ENCODE measurements at places on chromosomes 11 and 22.
A peak's percentile ranks its signal among the peaks of the same experiment; 100 is the strongest.

GRCh38 chr11:61509043-61510029 lies 787 bp downstream of the LRRC10B start:
- peak; percentile 89 for DNase-seq

GRCh38 chr11:95132956-95133355 lies 43.3 kb downstream of the ENDOD1 start:
- DNase-seq: no peak

GRCh38 chr11:66417000-66417399 lies 3.8 kb upstream of the NPAS4 start:
- DNase-seq: no peak

DNA sequence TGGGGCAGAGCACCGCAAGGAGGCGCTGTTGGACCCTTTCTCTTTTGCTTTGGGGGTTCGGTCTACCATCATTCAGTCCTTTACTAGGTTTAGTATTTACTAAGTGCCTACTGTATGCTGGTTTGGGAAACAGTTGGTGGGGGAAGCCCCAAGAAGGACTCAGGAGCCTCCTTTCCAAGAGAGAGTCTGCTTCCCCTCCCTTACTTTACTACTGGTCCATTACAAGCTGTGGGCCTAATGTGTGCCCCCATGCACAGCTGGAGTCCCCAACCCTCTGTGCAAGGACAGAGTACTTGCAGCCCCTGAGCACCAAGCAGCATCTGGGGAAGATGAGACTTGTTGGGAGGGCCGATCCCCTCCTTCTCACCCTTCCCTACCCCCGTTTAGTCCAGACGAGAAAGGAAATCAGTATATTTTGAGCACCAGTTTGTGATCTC lies 876 bp upstream of the UBE2L6 start:
- no peak for DNase-seq

- DNase-seq: no peak
Measured at GRCh38 chr22:20430720-20431510, 6.7 kb downstream of the SCARF2 start.

DNA sequence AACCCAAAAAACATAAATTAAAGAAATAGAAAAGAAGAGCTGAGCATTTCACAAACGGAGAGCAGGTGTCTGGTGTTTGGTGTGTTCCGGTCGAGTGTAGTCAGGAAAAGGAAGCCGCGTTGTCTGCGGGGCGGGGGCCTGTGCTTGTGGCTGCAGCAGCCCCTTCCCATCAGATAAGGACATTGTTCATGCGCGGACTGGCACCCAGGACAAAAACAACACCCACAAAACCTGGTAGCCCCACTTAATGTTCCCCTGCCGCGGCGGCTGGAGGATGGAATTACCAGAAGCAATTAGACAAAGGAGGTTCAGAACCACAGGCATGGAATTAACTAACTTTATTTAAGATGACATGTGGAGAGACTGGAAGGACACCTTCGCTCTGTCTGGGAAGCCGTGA lies 29.9 kb downstream of the KRTAP5-5 start:
- DNase-seq: no peak

GRCh38 chr11:117520201-117520600 lies 192.5 kb downstream of the CEP164 start:
- no peak for DNase-seq

DNA sequence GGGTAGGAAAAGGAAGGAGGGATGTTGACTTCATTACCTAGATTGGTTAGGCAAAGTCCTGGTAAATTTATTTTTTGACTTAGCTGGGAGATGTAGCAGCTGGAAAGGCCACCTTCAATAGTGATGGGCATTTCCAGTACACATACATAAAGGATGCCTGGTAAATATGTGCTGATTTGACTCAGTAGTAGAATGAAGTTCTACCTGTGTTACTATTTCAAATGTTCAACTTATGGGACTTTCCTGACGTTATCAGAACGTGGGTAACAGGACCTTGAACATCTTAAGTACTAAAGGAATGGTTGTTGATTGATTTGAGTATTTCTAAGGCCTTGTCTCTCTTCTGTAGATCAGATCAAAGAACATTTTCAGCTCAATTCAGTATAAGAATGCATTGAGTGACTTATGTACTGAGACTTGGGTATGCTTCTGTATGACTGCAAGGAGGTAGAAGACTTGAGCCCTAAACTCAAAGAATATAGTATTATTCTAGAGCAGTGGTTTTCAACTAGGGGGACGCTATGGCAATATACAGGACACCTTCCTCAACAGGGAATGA lies 27.1 kb downstream of the RNF121 start:
- DNase-seq: no peak

- no peak for DNase-seq
Measured at GRCh38 chr22:21700822-21701221, 34.8 kb downstream of the YPEL1 start.

- DNase-seq: no peak
Measured at GRCh38 chr11:82041764-82042163, 691.9 kb downstream of the FAM181B start.

DNA sequence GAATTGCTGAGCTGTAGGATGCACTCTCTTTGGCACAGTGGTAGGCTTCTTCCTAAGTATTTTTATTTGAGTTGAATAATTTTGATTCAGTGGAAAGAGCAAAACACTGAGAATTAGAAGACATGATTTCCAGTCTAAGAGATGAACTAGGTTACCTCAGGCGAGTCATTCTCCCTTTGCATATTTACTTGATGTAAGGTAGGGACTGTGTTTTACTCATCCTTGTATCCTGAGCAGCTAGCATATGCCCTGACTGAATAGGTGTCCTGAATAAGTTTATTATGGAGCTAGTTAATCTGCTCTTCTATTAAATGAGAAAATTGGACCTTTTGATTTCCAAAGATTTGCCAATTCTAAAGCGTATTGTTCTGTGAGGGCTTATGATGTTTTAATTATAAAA lies 50.7 kb downstream of the STIM1 start:
- DNase-seq: no peak

GRCh38 chr11:65150509-65151299 lies 16.4 kb upstream of the SYVN1 start:
- DNase-seq: peak; percentile 83

DNA sequence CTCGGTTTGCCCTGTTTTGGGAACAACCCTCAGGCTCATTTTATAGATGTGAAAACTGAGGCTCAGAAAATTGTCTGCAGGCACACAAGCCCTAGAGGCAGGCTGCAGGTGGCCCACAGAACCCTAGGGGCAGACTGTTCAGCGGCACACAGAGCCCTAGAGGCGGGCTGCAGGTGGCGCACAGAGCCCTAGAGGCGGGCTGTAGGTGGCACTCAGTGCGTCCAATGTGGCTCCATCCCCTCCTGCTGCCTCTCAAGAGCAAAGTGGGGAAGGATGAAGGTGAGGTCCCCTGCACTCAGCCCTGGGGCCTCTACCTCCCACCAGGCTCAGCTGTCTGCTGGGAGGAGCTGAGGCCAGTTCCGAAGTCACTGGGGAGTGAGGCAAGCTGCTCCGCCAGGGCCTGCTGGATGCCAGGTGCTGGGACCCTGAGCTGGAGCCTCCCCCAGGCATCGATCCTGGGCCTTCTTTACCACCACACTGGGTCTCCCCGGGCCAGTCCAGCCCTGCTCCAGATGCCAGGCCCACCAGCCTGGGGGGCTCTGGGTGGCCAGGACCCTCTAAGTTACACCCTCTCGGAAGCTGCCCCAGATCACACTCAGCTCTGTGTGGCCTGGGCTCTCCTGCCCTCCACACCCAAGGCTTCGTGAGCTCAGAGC lies 2.3 kb downstream of the ACY3 start:
- no peak for DNase-seq

- peak; percentile 34 for DNase-seq
Measured at GRCh38 chr11:96014217-96014616, 90.3 kb upstream of the MTMR2 start.

GRCh38 chr11:65376138-65376713 lies 6.2 kb downstream of the SLC25A45 start:
- DNase-seq: no peak

GRCh38 chr22:35085621-35086020 lies 19.7 kb downstream of the ISX start:
- no peak for DNase-seq

GRCh38 chr11:110297076-110297725 lies 787 bp upstream of the RDX start:
- no peak for DNase-seq

DNA sequence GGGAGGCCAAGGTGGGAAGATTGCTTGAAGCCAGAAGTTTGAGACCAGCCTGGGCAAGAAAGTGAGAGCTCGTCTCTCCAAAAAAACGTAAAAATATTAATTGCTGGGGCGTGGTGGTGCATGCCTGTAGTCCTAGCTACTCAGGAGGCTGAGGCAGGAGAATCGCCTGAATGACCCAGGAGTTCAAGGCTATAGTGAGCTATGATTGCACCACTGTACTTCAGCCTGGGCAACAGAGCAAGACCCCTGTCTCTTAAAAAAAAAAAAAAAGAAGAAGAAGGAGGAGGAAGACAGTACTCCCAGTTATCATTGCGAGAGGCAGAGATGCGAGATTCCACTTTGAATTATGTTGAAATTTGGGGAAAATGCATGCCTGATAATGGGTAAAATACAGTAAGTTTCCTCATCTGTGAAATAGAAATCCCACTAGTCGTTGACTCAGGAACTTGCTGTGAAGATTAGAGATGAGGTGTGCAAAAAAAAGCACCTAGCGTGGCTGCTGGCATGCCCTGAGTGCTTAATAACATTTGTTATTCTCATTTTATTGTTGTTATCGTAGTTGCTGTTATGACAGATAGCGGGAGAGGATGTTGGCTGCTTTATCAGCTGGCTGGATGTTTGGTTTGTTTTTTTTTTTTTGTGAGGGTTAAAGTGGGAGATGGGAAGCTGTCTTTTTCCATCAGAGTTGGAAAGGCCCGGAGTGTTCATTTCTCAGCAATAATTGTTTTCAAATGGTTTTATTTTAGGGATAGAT lies 33.4 kb downstream of the BCR start:
- no peak for DNase-seq

GRCh38 chr11:44634401-44635281 lies 69.2 kb downstream of the CD82 start:
- peak; percentile 30 for DNase-seq

- DNase-seq: no peak
Measured at GRCh38 chr11:83087035-83087434, 15.3 kb upstream of the RAB30 start.

GRCh38 chr11:121249039-121249663 lies 43.4 kb upstream of the SC5D start:
- peak; percentile 42 for DNase-seq

DNA sequence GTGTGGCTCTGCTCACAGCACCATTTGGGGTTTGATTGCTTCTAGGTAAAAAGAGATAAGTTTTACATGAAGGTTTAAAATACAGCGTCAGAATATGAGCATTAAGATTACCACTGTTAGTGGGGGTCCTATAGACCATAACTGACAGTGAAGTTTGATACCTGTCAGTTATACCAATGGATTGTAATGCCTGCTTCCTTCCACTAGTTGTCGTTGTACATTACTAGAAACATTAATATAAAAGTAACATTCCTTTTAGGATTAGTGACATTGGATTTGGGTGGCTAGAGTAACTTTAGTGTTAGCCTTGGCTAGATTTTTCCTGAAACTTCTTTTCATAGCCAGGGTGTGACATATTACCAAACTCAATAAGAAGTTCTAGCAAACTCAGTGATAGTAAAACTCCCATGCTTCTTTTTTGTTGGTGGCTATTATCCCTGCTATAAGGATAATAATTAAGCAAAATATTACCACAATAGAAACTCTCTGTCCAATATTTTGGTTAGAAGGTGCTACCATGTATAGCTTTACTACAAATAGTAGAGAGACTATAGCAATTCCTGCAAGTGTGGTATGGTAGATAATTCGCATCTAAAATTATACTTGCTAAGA lies 57.1 kb downstream of the FAM181B start:
- no peak for DNase-seq

GRCh38 chr22:43381693-43382092 lies 30.1 kb upstream of the MPPED1 start:
- no peak for DNase-seq

DNA sequence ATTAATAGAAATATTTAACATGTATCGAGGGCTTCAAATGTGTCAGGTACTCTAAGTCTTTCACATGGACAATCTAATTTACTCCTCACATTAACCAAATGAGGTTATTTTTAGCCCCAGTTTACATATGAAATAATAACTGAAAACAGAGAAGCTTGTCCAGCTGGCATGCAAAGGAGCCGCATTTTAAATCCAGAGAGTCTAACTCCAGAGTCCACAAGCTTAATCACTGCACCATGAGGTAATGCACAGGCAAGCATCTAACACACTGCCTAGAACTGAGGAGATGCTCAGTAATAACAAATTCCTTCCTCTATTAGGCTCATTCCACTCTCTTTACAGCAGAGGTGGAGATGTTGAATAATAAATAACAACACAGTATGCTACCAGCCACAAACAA lies 165.7 kb upstream of the GUCY1A2 start:
- DNase-seq: no peak

DNA sequence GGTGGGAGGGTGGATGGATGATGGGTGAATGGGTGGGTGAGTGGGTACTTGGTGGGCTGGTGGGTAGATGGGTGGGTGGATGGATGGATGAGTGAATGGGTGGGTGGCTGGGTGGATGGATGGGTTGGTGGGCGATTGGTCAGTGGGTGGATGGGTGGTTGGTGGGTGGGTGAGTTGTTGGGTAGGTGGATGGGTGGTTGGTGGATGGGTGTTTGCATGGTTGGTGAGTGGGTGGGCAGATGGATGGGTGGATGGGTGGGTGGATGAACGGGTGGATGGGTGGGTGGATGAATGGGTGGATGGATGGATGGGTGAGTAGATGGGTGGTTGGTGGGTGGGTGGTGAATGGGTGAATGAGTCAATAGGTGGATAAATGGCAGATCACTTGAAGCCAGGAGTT lies 43.0 kb upstream of the LRRC32 start:
- DNase-seq: no peak

DNA sequence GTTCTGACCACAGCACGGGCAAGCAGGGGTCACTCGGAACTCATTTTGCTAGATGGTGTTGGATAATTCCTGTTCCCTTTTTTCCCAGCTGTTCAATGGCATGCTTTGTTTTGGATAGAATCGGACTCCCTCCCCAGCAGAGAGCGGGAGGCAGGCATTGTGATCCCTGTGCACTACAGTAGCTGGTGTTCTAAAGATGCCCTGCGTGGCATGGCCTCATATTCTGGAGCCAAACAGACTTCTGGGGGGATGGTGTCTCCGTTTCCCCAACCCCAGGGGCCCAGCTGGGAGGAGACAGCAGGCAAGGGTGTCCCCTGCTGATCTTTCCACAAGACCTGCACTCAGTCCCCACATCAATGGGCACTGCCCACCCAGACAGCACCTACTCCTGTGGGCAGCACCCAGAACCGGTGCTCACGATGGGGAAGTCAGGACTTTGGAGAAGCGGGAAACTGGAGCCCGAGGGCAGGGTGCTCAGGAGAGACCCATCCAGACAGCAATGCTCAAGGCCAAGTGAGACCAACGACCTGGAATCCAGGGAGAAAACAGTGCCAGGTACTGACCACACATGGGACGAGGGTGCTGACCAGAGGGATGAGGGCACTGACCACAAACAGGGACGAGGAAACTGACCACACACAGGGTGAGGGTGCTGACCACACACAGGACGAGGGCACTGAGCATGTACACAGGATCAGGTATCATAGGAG lies 934.9 kb downstream of the BRD1 start:
- no peak for DNase-seq

All from hepatic stellate cell (primary cell).